Left cardiac atrium (tissue), 4 donors: ENCODE measurements at places on chromosomes 12 and 14. TPM values are rescaled to one million over a fixed set of nuclear protein-coding genes. Genes with fewer than 3 reads are reported as not detected.

- DNase-seq, result no peak
These were observed 642 bp upstream of the ACSM4 start for GRCh38 chr12:7303230-7303629.

GRCh38 chr14:56805992-56806727 lies 4.1 kb downstream of the OTX2 start:
- no peak for DNase-seq

DNA sequence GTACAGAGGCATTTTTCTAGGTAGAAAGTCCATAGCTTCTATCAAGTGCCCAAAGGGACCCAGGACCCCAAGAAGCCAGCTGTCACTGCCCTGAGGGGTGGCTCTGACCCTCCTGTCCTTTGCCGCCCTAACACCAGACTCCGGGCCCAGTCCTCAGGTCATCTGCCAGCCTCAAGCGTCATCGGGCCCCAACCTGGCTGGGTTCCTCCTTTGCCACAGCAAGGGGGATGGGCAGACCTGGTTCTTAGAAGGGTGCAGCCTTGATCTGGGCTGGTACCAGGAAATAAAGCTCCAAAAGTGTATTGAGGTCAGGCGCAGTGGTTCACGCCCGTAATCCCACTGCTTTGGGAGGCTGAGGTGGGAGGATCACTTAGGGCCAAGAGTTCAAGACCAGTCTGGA lies 27.1 kb upstream of the FAM222A start:
- no peak for DNase-seq

- no peak for DNase-seq
These were observed 10.7 kb downstream of the RAD52 start for GRCh38 chr12:938810-939209.

- DNase-seq, result no peak
These were observed 337 bp downstream of the ZC2HC1C start for GRCh38 chr14:75069811-75070145.

DNA sequence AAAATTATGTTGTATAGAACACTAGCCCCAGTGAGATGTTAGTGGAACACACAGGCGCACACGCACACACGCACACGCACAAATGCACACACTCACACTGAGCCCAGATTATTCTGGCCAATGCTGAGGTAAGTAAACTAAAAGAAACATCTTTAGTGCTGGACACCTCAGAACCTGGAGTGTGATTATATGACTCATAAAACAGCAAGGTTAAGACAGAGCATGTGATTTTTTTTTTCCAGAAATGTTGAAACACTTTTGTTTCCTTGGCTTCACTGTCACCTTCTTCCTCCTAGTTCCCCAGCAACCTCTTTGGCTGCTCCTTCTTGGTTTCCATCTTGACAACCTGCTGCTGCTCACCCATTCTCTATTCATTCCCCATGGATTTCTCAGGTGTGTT lies 141.0 kb upstream of the ALG10B start:
- no peak for DNase-seq

GRCh38 chr14:31692376-31692781 lies 131.2 kb downstream of the NUBPL start:
- no peak for DNase-seq

DNA sequence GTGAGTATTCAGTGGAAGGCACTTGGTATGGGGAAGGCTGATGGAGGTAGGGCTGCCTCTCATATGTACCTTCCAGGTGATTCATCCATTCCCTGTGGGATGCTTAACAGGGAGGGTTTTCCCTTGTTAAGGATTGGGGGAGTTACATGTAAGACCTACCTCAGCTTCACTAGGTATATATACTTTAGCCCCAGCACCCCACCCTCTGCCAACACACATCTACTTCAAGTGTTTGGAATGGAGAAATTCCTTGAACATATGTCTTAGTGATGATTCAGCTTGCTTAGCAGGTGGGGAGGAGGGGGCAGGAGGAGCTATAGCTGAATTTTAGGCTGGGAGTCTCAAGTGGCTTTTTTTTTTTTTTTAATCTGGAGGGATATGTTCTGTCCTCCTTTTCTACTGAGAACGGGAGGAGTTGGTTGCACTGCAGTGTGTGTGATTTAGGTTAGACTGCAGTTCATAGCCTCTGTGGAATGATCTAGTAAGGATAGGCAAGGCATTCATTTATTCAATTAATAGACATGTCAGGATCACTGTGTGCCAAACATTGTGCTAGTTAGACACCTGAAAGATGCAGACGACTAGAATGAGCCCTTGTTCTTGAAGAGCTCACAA lies 1.7 kb downstream of the PIP4K2C start:
- DNase-seq, result no peak

- DNase-seq, result no peak
These were observed 29.3 kb upstream of the ATF1 start for GRCh38 chr12:50734409-50735263.

- no peak for DNase-seq
These were observed 26.0 kb upstream of the SPTLC2 start for GRCh38 chr14:77642407-77642806.

GRCh38 chr12:27361372-27361771 lies 28.7 kb downstream of the BMAL2 start:
- no peak for DNase-seq

- DNase-seq, result no peak
These were observed 16.9 kb downstream of the LRRK2 start for GRCh38 chr12:40241741-40242140.

- DNase-seq, result peak; percentile 39
These were observed 613 bp downstream of the DUSP16 start for GRCh38 chr12:12562016-12562483.

- no peak for DNase-seq
These were observed 279.9 kb downstream of the RPS29 start for GRCh38 chr14:49306152-49306751.

DNA sequence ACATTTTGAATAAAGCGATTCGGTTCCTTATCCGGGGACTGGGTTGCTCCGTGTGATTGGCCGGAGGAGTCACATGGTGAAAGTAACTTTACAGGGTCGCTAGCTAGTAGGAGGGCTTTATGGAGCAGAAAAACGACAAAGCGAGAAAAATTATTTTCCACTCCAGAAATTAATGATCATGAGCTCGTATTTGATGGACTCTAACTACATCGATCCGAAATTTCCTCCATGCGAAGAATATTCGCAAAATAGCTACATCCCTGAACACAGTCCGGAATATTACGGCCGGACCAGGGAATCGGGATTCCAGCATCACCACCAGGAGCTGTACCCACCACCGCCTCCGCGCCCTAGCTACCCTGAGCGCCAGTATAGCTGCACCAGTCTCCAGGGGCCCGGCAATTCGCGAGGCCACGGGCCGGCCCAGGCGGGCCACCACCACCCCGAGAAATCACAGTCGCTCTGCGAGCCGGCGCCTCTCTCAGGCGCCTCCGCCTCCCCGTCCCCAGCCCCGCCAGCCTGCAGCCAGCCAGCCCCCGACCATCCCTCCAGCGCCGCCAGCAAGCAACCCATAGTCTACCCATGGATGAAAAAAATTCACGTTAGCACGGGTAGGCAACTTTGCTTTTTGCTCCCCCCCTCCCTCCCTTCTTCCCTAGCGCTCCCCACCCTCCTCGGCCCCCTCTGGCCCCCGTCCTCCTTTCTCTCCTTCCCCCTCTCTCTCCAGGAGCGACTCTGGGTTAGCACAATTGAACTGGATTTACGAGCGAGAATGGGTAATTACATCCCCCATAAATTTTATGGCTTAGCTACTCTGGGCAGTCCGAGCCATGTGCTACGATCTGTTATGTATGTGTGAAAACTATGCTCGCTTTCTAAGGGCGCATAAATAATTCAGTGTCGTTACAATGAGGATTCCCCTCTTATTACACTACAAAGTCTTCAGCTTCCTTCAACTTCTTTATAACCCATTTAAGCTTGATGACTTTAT lies at the start of gene HOXC4:
TSS of gene HOXC4 (plus strand) at position 85 of the 991 bp plus-strand sequence. CDS start at position 173, 88 bp downstream.
- no peak for DNase-seq

Gene MIP
- 0.50 TPM for total RNA-seq

Gene APOF
- total RNA-seq, result not detected

Gene KRT81
- not detected for total RNA-seq

Gene TMEM179
- 1.0 TPM for total RNA-seq

Gene FGD6
- total RNA-seq, result 16.3 TPM

Gene B3GNT4
- not detected for total RNA-seq

Gene KITLG
- total RNA-seq, result 12.0 TPM

Gene GLIPR1L2
- total RNA-seq, result 1.7 TPM

Gene PTPN21
- 33.5 TPM for total RNA-seq

Gene HVCN1
- 10.4 TPM for total RNA-seq
